ENCODE measurements at places on chromosomes 12 and 14. TPM values are rescaled to one million over a fixed set of nuclear protein-coding genes. Genes with fewer than 3 reads are reported as not detected.

- DNase-seq, result no peak
Observed at GRCh38 chr12:43210485-43211192, 341.4 kb downstream of the ADAMTS20 start.

Gene PAWR
- 18.6 TPM for total RNA-seq

GRCh38 chr12:117063162-117063911 is 35.9 kb downstream of the TESC start:
- no peak for DNase-seq

Gene SLC2A14
- 0.25 TPM for total RNA-seq

Gene SERPINA9
- total RNA-seq, result not detected

Gene CCDC92
- 10.2 TPM for total RNA-seq

Gene TMEM253
- 0.47 TPM for total RNA-seq

Gene DPY19L2
- total RNA-seq, result 2.5 TPM

GRCh38 chr14:95184413-95184790 is 27.1 kb upstream of the DICER1 start:
- DNase-seq, result no peak

Gene NEDD1
- 46.8 TPM for total RNA-seq

DNA sequence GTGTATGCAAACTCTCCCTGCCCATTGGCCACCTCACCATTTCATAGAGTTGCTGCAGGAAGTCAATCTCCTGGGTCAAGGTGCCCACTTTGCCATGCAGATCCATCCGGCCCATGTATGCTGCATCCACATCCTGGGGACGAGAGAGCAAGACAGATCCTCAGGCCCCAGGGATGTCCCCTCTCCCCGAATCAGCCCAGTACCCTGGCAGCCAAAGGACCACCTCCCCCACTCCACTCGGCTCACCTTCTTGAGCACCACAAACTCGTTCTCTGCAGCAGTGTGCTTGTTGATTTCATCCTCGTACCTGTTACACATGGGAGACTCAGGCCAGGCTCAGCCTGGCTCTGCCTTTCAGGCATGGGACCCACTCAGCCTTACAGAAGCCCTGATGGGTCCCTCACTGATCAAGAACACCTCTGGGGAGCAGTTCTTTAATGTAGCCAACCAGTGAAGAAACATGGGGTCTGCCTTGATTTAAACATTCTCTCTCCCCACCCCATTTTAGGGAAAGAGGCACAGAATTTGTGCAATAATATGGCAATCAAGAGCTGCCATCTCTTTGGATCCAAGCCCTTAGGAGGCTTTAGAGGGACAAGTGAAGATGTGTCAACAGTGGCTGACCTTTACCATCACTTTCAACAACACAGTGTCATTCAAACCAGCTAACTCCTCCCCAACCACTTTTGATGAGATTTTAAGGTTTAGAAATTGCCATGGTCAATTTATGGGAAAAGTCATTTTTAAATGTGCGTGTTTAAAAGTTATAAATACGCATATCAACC is 3.9 kb downstream of the KRT79 start:
- no peak for DNase-seq

DNA sequence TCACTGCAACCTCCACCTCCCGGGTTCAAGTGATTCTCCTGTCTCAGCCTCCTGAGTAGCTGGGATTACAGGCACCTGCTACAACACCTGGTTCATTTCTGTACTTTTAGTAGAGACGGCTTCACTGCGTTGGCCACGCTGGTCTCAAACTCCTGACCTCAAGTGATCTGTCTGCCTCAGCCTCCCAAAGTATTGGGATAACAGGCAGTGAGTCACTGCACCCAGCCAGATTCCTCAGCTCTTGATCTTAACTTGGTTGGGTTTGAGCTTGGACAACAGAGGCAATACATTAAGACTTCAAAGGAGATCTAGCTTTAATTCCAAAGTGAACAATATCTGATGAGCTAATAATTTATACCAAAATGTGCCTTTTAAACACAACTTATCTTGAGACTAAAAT is 5.6 kb downstream of the DAZAP2 start:
- DNase-seq, result no peak

- peak; percentile 70 for DNase-seq
Observed at GRCh38 chr12:10212739-10213131, at the start of gene GABARAPL1. Gene GABARAPL1 (plus strand): TSS chr12:10212877. CDS start chr12:10213130, 253 bp downstream.

GRCh38 chr12:11508699-11509098 is 113.3 kb upstream of the PRB2 start:
- no peak for DNase-seq

GRCh38 chr14:31961896-31962295 is 115.2 kb upstream of the ARHGAP5 start:
- no peak for DNase-seq

Gene NPAS3
- 4.2 TPM for total RNA-seq

- no peak for DNase-seq
Observed at GRCh38 chr14:100775351-100775830, 48.7 kb downstream of the DLK1 start.

- no peak for DNase-seq
Observed at GRCh38 chr14:50006141-50006540, 110.2 kb downstream of the VCPKMT start.

Gene PAX9
- 5.2 TPM for total RNA-seq

Gene NRL
- total RNA-seq, result 1.6 TPM

DNA sequence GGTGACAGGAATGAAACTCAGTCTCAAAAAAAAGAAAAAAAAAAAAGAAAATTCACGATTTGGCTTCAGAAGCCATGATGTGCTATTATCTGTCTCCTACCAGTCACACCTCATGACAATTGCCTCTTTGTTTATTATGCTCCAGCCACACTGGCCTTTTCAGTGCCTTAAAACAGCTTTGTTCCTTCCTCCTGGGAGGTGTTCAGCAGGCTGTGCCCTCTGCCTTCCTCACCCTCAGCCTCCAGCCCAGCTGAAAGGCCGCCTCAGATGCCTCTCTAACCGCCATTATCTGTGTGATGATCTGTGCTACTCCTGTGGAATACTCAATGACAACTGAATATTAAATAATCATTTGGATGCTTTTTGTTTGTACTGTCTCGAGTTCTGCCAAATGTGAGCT is 8.6 kb upstream of the ARPC3 start:
- no peak for DNase-seq

DNA sequence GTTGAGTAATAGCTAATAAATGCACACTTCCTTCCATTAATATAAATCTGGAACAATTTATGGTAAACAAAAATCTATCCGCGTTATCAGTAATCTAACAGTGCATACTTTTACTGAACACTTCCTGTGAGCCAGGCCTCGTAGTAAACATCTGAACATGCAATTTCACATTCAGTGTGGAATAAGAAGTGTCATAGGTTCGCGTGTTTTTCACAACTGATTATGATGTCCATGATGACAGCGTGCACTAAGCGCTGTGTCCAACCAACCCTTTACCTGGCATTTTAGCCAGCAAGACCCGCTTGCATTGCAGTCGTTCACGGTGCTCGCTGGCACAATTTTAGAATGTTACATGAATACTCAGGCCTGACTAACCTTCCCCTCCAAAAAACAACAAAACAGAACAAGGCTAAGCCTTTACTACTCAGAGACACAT is 2.1 kb downstream of the PNMA1 start:
- DNase-seq, result no peak

DNA sequence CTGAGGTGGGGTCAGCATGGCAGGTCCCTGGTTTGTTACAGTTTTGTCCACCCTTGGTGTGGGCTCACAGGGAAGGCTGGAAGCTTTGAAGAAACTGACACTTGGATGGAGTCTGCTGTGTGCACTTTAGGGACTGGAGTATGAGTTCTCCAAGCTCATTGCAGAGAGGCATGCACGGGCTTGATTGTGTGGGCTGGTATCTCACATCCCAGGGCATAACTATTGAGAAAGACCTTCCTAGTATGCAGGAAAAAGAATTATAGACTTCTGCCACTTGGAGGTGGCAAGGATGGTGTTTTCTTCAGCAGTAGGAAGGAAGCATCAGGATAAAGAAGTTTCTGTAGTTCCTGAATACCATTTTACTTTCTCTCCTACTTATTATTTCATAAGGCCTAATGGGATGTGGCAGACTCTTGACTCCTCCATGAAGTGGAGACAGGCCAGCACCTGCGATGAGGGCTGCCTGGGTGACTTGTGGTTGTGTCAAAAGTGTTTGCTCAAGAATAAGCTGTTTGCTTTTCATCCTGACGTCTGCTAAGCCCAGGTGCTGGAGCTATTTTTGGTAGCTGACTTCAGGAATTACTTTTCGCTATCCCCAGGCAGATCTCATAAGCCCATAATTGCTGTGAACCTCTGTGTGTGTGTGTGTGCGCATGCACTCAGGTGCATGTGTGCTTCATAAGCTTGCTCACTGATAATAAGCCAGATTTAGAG is 125.8 kb downstream of the KTN1 start:
- no peak for DNase-seq

- no peak for DNase-seq
Observed at GRCh38 chr12:41992022-41992421, 152.7 kb downstream of the GXYLT1 start.

DNA sequence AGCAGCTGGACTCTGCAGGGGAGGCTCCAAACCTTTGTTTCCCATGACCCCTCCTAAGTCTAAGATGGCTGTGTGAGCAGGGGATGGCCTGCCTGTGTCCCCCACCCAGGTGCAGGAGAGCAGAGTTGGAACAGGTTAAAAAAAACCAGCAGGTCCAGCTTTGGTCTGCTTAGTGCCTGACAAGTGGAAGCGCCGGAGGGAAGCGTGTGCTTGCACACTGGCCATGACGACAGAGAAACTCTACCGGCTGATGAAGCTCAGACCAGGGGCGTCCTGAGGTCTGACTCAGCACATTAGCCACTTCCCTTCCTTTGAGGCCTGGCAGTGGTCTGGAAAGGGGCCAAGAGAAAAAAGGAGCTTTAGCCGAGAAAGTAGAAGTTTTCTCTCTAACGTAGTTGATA is 280.1 kb downstream of the VRK1 start:
- peak; percentile 96 for DNase-seq

Gene PTGER2
- 5.7 TPM for total RNA-seq

DNA sequence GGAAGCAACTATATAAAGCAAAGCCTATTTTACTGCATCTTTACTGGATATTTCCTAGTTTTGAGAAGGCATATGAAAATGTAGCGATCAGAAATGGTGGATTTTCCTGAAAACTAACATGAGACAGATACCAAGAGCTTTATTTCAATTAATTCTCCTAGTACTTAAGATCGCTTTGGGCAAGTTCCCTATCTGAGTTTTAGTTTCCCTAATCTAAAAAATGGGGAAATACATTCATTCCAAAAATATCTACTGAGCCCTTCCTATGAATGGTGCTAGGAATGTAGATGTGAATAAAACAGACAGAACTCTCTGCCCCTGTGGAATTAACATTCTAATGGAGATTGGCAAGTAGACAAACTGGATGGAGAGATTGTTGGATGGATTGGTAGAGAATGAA is 8.4 kb downstream of the CATSPERB start:
- no peak for DNase-seq

Gene KLHDC1
- total RNA-seq, result 1.4 TPM

DNA sequence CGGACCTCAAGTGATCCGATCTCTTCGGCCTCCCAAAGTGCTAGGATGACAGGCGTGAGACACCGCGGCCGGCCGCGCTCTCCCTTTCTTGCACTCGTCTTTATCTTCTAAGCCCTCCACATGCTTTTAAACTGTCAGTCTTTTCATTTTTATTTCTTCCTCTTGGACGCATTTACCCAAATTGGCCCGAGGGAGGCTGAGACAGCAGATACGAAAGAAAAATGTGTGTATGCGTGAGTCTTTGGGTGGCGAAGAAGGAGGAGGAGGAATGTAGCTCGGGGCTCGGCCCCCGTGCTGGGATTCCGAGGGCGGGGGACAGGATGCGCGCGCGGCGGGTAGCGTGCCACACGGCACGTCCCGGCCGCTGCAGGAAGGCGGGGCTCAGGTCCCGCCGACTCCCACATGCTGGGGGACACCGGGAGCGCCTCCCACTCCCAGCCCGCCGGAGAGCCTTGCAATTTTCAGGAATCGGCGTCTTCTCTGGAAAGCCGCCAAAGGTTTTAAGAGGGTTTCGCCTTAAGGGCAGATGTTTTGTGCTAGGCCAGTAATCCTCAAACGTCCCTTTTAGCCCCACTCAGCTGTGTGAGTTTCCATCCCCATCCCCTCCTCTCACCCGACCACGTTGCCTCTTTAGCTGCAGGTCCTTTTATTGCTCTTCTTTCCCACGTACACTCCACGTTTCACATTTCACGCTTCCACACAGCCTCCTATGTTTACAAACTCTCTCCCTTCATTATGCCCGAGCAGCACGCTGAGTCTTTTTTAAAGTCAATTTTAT is 34.7 kb upstream of the SLC2A3 start:
- DNase-seq, result peak; percentile 96

DNA sequence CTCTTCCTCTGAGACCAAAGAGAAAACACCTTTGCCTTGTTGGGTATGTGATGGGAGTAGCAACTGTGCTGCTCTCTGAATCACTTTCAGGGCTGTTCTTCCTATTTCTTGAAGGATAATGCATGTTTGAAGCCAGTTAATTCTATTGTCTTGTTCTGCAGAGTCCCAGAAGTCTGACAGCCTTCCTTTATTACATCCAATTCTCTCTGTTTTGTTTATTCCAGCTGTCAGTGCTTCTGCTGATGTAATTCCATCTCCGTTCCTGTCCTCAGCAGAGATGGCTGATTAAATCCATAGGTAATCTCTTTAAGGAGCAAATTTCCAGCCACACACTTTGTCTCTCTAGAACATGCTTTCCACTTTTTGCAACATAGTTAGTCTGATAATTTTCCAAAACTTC is 59.7 kb downstream of the MGAT4C start:
- no peak for DNase-seq

GRCh38 chr12:46367351-46368029 is 5.1 kb downstream of the SLC38A2 start:
- DNase-seq, result no peak

DNA sequence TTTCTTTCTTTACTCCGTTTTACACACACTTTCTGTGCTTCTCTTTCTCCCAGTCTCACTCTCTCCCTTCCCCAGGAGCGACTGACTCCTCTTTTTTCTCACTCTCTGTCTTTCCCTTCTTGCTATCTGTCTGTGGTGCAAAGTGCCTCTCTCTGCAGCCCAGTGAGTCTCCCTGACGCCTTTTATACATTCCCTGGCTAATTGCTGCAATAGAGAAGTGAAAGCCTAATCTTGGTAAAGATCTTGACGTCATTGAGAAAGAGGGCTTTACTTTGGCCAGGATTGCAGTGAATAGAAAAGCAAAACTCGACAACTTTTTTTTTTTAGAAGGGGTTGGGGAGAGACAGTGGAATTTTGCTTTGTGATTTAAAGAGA is 706 bp upstream of the DIO2 start:
- DNase-seq, result peak; percentile 82

Gene ZC2HC1C
- 0.21 TPM for total RNA-seq

DNA sequence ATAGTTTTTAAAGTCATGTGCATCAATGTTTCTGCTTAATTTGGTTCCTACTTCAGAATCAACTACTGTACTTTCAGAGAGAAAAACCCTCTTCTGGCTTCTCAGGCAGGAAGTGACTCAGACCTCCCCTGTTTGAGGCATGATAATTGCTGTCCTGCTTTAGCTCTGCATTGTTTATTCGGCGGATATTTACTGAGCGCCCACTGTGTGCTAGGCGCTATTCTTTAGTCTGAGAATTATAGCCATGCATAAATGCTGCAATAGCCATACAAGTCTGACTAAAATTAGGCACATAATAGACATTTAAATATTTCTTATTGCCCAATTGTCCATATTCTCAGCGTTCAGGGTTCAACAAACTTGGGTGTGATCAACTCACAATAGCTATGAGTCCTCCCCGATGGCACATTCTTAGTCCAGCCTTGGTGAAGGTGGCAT is 6.1 kb upstream of the AMIGO2 start:
- peak; percentile 87 for DNase-seq

- DNase-seq, result no peak
Observed at GRCh38 chr12:121476477-121476876, 76.6 kb downstream of the RNF34 start.

- DNase-seq, result no peak
Observed at GRCh38 chr12:58711974-58712373, 208.3 kb downstream of the LRIG3 start.

GRCh38 chr14:102654298-102654697 is 61.8 kb downstream of the RCOR1 start:
- no peak for DNase-seq
